Fibroblast of pulmonary artery (primary cell): ENCODE measurements at places on chromosomes 7 and 10.

DNA sequence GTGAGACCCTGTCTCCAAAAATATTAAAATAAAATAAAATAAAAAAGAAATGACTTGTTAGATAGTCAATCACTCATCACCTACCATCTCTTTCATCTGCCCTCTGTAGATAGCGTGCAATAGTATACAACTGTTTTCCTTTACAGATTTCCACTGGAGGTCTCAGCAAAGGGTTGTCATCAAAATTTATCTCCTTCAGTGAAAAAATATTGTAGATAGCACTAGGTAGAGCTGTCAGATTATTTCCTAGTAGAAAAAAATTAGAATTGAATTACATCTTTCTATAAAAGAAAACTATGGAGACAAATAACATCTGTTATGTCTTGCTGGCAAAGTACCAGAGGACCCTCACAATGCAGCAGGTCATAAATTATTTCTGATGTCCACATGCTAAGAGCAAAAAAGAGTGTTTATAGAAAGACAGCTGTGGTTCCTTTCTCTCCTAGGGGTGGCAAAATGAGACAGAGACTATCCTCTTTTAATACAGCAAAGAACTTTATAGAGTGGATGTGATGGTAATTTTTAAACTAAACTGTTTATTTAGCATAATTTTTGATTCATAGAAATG lies 16.3 kb upstream of the CYP51A1 start:
- no peak for DNase-seq

DNA sequence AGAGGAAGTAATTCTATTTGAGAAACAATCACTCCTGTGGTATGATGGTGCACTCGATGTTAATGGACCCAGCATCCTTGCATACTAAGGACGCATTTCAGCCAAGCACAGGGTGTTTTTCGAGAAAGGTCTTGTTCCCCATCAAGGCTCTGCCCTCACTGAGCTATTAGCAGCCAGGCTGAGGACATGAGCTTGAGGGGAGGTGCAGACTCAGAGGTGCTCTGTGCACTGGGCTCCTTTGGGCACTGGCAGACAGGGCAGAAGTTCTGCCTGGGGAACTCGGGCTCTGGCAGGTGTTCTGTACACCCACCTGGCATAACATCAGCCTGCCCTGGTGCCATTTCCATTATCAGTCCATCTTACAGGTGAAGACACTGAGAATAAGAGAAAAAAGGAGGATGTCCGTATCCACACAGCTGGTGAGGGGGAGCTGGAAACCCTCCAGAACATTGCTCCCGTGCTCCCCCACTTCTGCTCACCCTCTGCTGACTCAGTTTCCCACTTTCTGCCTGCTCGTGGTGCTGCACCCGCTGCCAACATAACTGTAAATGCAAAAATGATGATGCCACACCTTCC lies 92.7 kb upstream of the RET start:
- no peak for DNase-seq

DNA sequence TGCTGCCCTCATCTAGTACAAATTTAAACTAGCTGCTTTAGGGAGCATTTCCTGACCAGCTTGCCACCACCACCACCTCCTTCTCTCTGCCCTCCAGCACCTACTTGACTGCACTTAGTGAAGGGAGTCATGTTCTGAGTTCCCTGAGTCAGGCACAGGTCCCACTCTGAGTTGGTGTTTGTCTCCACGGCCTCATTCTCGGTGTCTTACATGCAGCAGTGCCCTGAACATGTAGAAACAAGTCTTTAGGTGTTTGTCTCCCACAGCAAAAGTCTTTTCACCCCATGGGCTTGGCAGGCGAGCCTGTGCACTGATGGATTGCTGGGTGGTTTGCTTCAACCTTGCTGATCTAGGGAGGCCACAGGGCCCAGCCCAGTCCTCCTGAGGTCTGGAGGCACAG lies 16.9 kb downstream of the TSPAN14 start:
- DNase-seq: no peak

DNA sequence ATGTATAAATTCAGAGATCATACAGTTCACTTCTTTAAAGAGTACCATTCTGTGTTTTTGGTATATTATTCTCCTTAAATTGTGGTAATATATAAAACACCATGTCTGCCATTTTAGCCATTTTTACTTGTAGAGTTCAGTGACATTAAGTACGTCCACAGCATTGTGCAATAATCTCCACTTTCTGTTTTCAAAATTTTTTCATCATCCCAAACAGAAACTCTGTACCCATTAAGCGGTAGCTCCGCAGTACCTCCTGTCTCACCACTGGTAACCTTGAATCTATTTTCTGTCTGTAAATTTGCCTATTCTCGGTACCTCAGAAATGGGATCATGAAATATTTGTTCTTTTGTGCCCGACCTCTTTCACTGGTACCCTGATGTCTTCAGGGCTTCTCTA lies 60.3 kb downstream of the CAMK1D start:
- no peak for DNase-seq

DNA sequence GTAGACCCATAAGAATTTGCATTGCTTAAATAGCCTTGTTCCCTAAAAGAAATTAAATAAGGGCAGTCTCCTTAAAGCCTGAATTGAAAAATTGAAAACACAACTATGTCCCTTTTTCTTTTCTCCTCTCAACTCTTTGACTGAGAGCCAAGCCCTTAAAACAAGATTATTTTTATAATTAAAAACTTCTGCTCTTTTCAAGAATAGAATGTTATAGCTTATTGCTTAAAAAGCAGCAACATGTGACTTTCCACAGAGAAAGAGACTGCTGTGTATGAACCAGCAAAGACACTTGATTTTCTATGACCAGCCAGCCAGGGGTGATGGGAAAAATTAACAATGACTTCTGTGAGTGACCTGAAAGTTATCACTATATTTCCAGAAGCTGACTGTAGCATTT lies 295.2 kb upstream of the CELF2 start:
- DNase-seq: no peak

GRCh38 chr7:73909051-73909941 lies 48.3 kb downstream of the TMEM270 start:
- DNase-seq: no peak

DNA sequence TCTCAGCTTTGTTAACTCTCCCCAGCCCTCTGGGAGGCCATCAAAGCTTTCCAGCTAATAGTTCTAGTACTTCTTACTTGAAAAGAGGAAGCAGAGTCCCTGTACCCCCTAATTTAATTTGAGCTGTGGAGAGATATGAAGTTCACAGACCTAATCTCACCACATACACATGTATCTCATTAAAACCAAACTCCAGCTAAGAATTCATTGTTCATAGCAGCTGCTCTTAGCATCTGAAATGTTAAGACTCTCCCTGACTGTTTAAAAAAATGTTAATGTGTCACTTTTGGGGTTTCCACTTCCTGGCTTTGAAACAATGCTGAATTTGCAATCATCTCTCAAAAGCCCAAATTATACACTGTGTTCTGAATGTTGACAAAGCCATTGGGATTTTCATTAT lies 16.2 kb upstream of the MRC1 start:
- DNase-seq: no peak

DNA sequence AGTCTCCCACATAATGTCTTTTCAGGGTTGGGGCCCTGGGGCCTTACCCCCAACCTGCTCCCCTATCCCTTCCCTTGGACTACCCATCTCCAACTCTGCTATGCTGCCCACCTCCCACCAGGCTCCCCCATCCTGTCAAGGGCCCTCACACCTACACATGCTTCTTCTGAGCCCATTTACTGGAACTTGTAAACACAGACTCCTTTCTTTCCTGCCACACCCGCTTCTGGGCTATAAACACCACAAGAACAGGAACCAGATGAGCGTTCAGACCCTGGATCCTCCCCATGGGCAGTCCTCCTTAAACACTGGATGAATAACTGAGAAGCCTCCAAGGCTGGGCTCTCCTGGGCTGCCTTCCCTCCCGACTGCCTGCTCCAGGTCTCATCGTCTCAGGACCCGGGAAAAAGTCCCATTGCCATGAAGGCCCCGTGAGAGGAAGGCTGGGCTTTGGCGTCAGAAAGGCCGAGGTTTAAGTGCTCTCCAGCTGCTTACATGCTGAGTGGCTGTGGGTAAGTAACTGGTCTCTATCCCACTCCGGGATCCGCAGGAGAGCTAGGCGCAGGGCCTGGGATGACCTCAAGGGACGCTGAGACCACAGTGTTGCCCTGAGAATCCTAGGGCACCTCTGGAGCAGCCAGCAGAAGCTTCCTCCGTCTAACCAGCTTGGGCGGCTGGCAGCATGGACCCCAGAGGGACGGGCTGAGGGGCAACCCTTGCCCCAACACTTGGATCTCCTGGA lies 15.6 kb upstream of the CRHR2 start:
- no peak for DNase-seq
